Stimulated activated CD4-positive, alpha-beta T cell treated with anti-CD3 and anti-CD28 coated beads, Interleukin-2, amount 100 ng/mL, for 48 hours (primary cell): ENCODE measurements at places on chromosomes 12 and 14.

- DNase-seq: no peak
Measured at GRCh38 chr12:93299262-93299846, 78.4 kb upstream of the NUDT4 start.

DNA sequence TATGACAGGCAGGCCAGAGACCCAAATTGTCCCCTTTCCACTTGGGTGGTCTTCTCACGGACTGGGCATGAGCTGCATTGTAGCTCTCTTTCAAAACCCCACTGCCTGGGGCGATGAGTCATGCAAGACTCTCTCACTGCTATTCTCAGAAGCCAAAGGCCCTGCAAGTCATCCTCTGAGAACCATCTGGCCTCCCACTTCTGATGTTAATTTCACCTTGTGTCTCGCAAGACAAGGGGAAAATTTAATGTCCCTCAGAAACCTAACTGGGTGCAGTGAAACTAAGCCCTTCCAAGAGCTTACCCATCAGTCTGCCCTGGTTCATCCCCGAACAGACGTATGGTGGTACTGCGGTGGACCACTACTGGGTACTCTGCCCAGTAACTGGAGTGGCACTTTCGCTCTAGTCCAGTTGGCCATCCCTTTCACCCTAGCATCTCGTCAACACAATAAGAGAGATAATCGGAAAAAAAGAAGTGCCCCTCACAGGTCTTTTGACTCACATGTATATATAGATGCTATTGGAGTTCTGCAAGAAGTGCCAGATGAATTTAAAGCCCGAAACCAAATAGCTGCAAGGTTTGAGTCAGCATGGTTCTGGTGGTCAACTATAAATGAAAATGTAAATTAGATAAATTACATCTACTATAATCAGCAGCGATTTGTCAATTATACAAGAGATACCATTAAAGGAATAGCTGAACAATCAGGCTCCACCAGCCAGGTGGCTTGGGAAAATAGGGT, 31.3 kb upstream of the LALBA start:
- no peak for DNase-seq

DNA sequence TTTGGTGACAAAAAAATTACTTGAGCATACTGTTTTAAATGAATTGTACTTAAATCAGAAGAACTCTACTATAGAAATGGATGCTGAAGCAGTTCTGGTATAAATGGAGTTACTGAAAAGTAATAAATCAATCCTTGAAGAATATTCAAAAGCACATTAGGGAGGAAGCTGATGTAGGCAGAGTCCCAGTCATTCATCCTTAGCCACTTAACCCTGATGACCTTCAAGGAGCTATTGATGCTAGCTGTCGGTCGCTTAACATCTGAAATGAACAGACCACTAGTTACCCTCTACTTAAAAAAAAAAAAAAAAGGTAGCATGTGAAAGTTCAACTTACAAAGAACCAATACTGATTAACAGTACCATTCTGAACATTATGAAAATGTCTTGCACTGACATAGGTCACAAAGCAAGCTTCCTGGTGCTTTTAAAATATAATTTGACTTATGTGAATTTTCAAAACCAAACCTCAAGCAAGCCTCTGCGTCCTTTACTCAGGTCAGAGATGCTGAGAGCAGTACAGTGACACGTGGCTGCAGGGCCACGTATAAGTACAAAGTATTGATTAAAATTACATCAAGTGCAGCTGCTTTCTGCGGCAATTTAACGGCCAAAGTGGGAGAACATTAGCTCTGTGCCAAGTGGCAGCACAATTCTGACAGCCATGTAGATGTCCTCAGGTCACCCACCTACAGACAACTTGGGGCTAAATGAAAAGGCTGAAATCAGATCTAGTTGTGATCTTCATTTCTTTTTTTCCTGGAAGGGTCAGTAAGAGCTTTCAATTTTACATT, 18.1 kb downstream of the PPM1H start:
- no peak for DNase-seq

DNA sequence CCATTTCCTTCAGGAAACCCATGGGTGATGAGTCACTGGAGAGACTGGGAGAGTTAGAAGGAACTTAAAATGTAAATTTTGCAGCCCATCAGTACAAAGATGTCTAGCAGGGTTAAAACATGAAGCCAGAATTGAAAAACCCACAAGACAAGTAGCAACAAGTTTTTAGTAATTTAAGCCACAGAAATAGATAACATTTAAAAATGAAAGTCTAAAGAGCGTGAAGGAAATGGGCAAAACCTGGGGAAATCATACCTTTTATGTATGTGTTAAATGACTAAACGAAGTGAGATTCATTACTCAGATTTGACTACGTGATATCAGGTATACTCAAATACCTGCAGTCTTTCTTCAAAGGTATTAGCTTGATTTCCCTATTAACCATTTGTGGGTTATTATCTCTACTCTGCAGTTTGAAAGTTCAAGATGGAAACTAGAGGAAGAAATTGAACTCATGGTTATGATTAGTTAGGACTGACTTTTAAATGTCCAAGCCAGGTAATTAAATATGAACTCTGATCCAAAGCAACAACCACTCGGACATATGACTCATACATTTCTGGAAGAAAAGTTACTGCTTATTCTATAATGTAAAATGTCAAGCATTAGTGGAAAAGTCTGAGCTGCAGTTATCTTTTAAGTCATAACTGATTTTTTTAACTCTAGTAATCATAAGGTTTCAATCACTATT, 84.1 kb downstream of the ITPR2 start:
- no peak for DNase-seq

- no peak for DNase-seq
Measured at GRCh38 chr12:27806259-27806658, 26.2 kb upstream of the MANSC4 start.

- no peak for DNase-seq
Measured at GRCh38 chr12:48022676-48023385, 18.6 kb upstream of the COL2A1 start.

- no peak for DNase-seq
Measured at GRCh38 chr14:99755629-99756603, 37.3 kb upstream of the EML1 start.

DNA sequence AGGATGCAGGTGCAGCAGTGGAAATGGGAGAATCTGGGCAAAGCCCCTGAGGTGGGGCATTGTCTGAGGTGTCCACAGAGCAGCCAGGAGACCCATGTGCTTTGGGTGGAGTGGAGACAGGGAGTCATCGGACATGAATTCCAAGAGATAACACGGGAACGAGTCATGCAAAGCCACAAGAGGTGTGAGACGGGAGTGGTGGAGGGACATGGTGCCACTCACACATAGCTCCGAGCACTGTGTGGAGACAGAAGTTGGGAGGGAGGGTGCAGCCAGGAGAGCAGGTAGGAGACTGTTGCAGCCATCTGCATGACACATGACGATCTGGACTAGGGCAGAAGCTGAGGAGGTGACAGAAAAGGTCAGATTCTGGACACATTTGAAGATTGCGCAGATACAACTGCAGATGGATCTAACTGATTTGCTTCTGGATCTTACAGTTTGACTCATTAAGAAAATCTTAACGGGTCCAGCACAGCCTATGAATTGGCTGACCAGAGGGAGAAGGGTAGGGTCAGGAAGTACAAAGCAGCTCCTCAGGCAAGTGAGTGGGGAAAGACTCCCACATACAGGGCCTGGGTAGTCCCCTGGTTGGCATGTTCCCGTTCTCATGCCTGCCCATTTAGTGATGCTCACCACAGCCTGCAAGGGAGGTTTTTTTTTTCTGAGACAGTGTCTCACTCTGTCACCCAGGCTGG, 379.8 kb downstream of the FUT8 start:
- DNase-seq: no peak

DNA sequence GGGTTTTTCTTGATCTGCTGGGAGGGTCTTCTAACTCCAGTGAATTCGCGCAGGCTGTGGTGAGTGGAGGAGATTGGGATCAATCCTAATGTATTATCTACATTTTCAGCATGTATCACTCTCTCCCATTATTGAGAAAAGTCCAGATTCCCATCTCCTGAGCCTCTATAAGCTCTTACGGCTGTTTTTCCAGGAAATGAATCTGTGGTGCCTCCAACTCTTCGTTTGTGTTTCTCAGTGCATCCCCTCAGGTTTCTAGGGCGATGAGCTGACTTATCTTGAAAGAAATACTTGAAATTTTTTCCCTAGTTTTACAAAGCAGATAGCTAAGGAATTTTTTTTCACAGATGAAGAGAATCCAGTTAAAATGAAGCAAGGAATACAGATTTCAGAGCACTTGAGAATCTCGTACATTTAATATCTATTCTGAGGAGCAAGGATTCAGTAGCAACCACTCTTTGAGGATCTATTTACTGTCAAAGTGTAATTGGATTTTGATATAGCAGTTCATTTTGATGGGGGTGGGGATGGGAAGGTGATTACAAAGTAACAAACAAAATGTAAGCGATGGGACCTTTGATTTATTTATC, 138.7 kb downstream of the BRMS1L start:
- no peak for DNase-seq

DNA sequence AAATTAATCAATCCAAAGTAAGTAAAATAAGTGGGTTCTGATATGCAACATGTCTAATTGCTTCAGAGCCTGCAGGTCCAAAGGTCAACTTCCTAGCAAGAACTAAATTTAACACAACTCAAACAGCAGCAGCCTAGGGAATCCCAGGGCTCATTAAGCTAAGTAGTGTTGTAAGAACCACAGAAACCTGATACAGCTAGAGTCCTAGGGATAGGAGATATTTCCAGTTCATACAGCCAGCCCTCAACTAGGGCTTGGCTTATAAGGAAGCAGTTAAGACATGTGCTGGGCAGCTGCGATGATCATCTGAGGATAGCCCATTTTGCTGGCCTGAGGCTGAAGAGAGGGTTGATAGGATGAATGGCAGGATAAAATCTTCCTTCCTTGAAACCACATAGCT, at the start of gene OR4Q3:
OR4Q3 (plus strand) TSS at position 316 of the 400 bp plus-strand sequence.
- DNase-seq: no peak

GRCh38 chr14:21923820-21924219, 250.2 kb upstream of the OR4E1 start:
- DNase-seq: no peak

DNA sequence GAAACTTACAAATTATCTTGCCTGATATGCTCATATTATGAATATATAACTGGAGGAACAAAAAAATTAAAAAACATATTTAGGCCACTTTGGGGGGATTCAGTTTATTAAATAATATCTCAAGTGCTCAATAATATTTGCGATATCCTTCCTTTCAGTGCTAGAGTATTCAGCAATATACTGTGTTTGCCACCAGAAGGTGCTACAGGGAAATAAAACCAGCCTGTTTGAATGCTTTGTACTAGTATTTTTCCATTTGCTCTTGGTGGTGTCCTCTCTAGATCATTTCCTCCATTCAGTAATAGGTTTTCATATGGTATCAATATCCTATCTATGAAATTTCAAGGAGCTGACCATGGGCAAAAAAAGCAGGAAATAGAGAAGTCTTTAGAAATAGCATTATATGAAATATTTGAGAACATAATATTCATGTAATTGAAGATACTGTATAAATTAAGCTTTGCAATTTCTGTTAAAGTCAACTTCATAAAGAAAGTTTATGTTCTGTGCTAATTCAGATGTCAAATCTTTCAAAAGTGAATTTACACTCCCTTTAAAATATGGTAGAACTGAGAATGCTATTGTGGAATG, 106.2 kb upstream of the NAV3 start:
- DNase-seq: no peak
